ENCODE measurements at places on chromosomes 2 and 18.

GRCh38 chr2:42871372-42871771 lies 79.0 kb upstream of the HAAO start:
- DNase-seq, result no peak

- no peak for DNase-seq
Observed at GRCh38 chr2:39546937-39547336, 109.9 kb upstream of the MAP4K3 start.

GRCh38 chr2:175476948-175477347 lies 295.4 kb upstream of the ATP5MC3 start:
- DNase-seq, result no peak

GRCh38 chr2:38030635-38031355 lies 45.2 kb downstream of the CYP1B1 start:
- peak; percentile 78 for DNase-seq
